Stimulated activated CD4-positive, alpha-beta T cell treated with anti-CD3 and anti-CD28 coated beads, Interleukin-12 subunit alpha, Interleukin-12 subunit beta, amount 100 ng/mL, for 48 hours (primary cell): ENCODE measurements at places on chromosomes 1 and 21.

GRCh38 chr1:239337799-239338430 is 48.5 kb upstream of the CHRM3 start:
- DNase-seq, result no peak

GRCh38 chr21:44427241-44428120 is 27.8 kb upstream of the LRRC3 start:
- DNase-seq, result no peak

GRCh38 chr1:171844381-171844780 is 3.1 kb downstream of the DNM3 start:
- no peak for DNase-seq

DNA sequence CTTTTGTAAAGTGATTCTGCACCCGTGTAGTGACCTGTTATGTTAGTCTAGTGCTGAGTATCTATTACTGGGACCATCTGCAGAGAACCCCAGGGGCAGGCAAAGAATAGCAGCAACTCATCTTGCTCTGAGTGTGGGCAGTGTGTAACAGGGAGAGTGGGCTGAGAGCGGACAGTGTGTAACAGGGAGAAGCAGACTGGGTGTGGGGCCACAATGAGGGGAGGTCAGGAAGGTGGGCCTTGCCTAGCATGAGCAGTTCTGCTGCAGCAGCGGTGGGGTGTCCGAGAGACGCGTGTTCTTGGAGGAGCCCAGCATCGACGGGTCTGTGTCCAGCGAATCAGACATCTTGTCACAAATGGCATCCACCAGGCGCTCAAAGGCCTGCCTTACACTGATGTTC is 41.2 kb upstream of the NRDC start:
- no peak for DNase-seq

- DNase-seq, result no peak
Observed at GRCh38 chr1:194903524-194903923, 1704.7 kb downstream of the KCNT2 start.
